ENCODE measurements at places on chromosomes 2 and 18.

DNA sequence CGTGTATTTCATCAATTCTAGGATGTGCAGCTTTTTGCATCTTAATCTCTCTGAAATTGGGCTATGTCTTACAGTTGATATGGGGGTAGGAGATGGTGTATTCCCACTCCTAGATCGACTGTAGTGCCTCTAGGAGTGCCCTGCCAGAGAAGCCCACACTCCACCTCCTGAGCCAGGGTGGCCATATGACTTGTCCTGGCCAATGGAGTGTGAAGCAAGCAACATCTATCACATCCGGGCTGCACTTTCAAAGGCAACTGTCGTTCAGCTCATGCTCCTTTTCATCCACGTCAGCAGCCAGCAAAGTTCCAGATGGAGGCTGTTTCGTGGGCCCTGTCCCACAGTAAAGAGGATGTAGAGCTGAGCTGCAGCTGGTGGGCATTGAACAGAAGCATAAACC lies 149.4 kb upstream of the SLC1A4 start:
- peak; percentile 29 for DNase-seq

- no peak for DNase-seq
Observed at GRCh38 chr18:62107881-62108280, 79.0 kb downstream of the PIGN start.

DNA sequence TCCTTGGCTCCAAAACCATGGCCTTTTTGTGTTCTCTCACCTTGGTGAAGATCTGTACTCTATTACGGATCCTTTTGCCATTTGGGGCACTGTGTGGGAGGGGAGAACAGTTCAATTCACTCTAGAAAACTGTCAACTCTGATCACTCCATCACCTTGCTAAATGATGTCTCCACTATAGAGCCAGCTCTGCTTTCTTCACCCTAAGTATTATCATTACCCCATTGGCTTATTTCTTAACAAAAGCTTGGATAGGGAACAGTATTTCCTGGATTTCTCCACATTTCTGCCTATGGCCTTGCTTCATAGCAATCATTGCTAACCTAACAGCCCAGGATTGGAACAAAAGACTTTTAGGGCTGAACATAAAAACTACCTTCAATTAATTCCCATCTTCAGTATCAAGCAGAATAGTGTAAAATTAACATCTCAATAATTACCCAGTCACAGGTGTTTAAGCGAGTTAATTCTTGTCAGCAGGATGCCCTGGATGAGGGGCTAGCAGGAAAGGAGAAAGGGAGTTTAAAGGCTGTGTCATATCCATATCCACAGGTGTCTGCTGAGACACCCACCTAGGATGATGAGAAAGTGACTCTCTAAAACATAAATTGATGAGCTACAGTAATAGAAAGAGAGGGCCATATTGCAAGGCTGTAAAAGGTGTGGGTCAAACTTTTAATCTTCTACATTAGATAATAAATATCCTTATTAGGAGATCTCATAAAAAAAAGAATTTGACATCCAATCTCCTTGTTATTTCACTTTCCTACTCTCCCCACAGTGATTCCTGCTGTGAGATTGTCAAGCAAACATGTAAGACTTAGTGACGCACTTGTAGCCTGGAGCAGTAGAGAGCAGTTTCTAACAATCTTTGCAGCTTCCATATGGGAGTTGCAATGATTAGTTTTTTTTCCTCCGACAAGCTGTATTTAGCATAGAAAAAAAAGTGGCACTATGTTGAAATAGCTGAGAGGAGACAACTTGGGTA lies 589.5 kb upstream of the NXPH2 start:
- DNase-seq, result no peak

DNA sequence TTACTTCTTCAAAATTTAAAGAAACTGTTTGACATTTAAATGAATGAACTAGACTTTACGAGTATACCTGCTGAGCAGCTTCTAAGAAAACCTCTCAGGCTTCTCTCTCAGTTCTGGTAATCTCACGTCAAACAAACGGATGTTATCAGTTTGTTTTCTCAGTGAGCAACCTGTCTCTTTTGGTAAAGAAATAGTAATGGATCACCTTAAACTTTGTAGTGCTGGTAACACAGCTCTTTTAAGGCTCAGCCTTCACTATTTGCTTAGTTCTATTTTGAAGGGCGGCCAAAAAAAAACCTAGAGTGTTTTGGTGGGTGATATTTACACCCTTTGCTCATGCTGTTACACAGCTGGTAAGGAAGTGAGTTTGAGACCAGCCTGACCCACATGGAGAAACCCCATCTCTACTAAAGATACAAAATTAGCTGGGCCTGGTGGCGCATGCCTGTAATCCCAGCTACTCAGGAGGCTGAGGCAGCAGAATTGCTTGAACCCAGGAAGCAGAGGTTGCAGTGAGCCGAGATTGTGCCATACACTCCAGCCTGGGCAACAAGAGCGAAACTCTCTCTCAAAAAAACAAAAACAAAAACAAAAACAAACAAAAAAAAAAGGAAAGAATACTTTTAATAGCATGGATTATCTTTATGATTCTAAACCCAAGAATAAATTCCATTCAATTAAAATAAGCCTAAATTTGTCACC lies 15.9 kb downstream of the FN1 start:
- no peak for DNase-seq

- DNase-seq, result peak; percentile 47
Observed at GRCh38 chr18:23134780-23135549, at the start of gene CABLES1. Gene CABLES1, plus strand, starts transcription at chr18:23135485. Its CDS starts 278 bp downstream, at chr18:23135763.

DNA sequence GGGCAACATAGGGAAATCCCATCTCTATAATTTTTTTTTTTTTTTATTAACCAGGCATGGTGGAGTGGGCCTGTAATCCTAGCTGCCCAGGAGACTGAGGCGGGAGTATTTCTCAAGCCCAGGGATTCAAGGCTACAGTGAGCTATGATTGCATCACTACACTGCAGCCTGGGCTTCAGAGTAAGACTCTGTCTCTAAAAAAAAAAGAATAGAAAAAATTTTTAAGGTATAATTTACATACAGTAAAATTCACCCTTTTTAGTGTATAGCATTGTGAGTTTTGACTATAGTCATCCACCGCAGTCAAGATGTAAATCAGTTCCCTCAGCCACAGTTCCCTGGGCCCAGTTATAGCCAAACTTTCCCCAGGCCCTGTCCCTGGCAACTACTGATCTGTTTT lies 57.1 kb upstream of the MSH6 start:
- no peak for DNase-seq

GRCh38 chr18:23935804-23936203 lies 78.8 kb upstream of the TTC39C start:
- DNase-seq, result no peak

- DNase-seq, result no peak
Observed at GRCh38 chr2:223486751-223487150, 115.4 kb downstream of the SCG2 start.

- no peak for DNase-seq
Observed at GRCh38 chr2:120404274-120404673, 58.3 kb downstream of the INHBB start.

GRCh38 chr2:125797192-125797591 lies 858.8 kb upstream of the GYPC start:
- no peak for DNase-seq

DNA sequence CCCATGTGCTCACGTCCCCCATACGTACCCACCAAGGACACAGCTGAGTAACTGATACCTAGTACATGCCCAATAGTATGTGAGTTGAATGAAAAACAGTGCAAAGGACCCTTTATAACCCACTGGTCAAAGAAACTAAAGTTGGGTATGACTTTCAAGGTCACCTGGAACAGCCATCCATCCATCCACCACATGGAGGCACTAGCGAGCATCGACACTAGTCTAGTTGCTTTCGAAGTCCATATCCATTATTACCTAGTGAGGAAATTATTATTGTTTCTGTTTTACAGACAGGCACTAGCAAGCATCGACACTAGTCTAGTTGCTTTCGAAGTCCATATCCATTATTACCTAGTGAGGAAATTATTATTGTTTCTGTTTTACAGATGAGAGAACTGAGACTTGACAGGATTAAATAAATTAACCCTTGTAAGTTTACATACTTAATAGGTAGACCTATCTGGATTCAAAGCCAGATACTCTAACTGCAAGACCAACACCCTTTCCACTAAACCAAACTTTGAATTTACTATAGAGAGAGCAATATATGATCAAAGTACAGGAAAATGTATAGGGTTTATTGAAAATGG lies 233.7 kb downstream of the METTL4 start:
- DNase-seq, result peak; percentile 21

GRCh38 chr18:35515460-35516130 lies 17.8 kb upstream of the INO80C start:
- no peak for DNase-seq

DNA sequence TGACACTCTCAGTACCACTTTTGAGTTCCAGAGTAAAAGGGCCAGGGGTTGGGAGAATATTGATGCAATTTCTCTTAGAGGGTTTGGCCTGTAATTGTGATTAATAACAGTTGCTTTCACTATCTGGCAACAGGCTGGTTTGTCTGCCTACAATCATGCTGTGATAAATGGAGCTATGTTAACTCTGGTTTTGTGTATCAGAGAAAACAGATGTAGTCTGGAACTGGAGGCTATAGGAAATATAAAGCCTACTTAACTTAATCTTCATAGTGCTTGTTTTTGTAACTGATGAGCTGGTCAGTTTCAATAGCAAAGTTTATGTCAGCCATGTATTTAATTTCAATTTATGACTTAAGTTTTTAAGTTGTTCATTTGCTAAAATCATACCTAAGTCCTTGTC lies 138.0 kb downstream of the AGPS start:
- DNase-seq, result no peak

DNA sequence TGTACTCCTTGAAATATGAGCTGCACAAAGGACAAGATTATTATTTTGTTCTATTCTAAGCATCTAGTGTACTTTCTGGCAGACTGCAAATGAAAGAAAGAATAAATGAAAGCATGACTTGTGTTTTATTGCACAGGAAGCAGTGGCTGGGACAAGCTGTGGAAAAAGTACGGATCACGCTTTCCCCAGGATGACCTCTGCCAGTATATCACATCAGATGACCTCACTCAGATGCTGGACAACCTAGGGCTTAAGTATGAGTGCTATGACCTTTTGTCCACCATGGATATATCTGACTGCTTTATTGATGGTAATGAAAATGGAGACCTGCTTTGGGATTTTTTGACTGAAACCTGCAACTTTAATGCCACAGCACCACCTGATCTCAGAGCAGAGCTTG lies 49.4 kb downstream of the HNMT start:
- DNase-seq, result no peak

DNA sequence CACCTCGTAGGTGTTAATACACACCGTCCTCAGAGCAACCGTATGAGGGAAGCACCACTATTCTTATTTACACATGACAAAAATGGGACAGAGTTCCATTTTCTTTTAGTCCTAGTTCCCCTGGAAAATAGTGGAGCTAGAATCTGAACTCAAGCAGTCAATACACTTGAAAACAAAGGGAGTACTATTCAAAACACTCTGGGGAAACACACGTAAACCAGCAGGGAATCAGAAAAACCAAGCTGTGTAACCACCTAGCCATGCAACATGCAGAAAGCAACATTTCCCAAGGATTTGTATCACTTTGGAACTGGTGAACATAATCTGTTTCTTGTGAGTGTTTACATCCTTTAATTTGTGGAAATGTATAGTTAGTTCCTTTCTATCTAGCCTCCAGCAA lies 208.2 kb downstream of the UBE2E3 start:
- DNase-seq, result no peak

- no peak for DNase-seq
Observed at GRCh38 chr2:207887500-207887899, 117.8 kb upstream of the FZD5 start.

GRCh38 chr2:238236571-238236970 lies 3.3 kb downstream of the HES6 start:
- DNase-seq, result no peak

DNA sequence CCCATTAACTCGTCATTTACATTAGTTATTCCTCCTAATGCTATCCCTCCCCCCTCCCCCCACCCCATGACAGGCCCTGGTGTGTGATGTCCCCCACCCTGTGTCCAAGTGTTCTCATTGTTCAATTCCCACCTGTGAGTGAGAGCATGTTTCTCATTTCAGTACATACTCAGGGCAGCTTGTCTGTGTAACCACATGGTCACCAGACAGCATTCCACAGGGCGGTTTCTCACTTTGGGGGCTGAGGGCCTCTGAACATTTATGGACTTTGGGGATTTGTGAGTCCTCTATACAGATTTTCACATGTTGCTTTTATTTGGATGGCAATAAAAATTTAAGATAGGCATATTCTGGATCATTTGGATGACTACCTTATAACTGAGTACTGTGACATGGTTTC lies 84.0 kb downstream of the LYPD6B start:
- no peak for DNase-seq

GRCh38 chr2:144099780-144100377 lies 420.0 kb downstream of the ZEB2 start:
- DNase-seq, result no peak

DNA sequence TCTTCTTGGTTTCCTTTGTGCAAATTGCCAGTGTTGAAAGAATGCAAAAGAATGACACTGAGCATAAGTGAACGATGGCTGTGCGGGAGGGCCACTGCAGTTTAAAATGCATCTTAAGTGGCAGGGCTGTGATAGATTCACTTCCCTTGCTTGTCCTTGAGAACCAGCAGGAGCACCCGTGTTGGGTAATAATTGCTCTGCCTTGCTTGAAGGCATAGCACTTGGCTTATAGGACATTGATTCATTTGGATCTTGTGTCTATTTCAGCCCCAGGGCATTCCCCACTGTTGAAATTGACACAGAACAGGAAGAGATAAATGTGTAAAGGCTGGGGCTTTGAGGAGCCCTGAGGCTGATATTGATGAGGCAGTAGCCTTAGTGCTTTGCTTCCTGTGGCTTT lies 1003.7 kb upstream of the GYPC start:
- DNase-seq, result no peak
